Eye (tissue), 1 donor: ENCODE measurements at places on chromosomes 7 and 10.

DNA sequence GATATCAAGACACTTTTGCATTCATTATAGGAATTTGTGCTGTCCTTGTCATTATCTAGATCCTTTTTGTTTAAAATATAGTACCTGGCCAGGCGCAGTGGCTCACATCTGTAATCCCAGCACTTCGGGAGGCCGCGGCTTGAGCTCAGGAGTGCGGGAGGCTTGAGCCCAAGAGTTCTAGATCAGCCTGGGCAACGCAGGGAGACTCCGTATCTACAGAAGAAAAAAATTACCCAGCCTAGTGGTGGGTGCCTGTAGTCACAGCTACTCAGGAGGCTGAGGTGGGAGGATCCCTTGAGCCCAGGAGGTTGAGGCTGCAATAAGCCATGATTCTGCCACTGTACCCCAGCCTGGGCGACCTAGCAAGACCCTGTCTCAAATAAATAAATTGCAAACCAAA is 621 bp upstream of the MORN4 start:
- no peak for DNase-seq

GRCh38 chr10:67790534-67791408 is 47.2 kb downstream of the DNAJC12 start:
- DNase-seq: no peak

- no peak for DNase-seq
Measured at GRCh38 chr7:155511702-155511996, 34.7 kb downstream of the CNPY1 start.

DNA sequence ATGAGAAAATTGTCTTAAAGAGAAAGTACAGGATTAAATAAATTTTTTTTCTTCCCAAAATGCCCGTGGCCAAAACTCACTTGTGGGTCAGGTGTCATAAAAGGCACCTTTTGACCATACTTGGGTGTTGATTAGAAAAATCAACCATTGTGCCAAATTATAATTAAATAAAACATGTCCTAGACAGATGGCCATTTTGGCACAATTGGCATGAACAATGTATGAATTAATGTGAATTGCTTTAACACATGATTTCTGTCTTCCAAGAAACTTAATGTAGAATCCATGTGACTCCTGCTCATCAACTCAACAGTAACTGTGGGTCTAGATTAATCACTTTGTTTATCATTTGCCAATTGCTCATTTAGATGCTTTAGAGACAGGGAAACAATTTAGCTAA is 64.0 kb downstream of the CSTF2T start:
- DNase-seq: no peak

- no peak for DNase-seq
Measured at GRCh38 chr10:94571528-94571927, 25.9 kb downstream of the HELLS start.
